ENCODE measurements at places on chromosomes 3 and 15.
A peak's percentile ranks its signal among the peaks of the same experiment; 100 is the strongest.

DNA sequence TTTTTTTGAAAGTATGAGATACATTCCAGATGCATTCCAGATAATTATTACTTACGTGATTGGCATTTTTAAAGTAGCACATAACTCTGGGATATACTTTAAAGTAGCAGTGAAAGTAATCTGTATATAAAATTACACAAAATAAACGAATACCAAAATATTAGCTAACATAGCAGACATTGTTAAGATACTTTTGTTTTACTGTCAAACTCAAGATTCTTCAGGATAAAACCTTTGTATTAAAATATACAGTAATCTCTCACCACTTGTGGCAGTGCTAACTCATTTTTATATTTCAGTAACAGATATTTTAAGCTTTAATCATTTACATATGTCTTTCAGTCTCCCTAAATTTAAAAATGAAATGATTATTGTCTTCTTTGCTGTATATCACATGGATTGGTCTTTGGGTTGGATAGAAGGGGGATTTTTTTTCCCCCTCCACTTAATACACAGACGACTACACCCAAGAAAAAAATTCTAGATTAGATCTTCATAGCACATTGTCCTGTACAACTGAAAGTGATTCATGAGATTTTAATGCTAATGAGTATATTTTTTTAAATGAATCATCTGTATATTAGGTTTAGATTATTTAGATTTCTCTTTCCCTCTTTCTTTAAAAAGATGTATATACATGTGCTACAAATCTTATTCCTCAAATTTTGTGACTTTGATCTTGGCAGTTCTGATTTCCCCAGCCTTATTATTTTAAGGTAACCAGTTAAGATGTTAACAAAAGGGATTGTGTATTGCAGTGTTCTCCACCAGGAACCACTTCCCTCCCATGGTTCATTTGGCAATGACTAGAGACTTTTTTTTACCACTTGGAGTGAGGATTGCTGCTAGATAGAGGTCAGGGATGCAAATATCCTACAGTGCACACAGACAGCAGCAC, 24.5 kb upstream of the EBLN2 start:
- DNase-seq = peak; percentile 36

- peak; percentile 67 for DNase-seq
Observed at GRCh38 chr3:29440413-29441305, 159.8 kb downstream of the RBMS3 start.

GRCh38 chr3:169144731-169145130, 518.8 kb downstream of the MECOM start:
- no peak for DNase-seq

- DNase-seq = no peak
Observed at GRCh38 chr3:129077222-129077621, 16.6 kb downstream of the GP9 start.

Data from astrocyte of the hippocampus (primary cell).